OCI-M1 (cell line): ENCODE measurements at places on chromosomes 16 and 17.

DNA sequence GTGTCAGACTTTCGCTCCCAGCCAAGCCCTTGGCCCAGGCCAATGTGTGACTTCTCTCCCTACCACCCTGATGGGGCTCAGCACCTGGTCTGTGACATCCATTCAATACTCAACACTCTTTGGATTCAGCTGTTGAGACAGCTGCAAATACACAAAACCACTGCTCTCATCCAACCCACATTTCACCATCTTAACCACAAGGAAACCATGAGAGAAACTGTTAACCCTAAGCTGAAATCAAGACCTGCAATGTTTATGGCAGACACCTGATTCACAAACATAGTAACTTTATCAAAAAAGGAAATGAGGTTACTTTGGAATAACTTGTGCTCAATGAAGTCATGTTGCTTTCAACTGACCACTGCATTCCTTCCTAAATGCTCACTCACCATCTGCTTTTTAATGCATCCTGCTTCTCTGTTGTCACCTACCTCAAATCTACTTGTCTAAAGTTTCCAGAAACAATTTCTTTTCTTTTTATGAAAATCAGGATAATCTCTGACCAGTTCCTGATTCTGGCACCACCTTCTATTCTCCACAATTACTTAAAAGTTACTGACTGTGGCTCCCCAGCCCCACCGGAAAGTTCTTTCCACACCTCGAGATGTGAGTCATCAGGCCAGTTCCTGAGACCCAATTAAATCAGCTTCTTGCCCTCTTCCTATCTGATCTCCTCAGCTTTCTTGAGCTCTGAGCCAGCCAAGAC, 88.2 kb downstream of the NOG start:
- no peak for DNase-seq

DNA sequence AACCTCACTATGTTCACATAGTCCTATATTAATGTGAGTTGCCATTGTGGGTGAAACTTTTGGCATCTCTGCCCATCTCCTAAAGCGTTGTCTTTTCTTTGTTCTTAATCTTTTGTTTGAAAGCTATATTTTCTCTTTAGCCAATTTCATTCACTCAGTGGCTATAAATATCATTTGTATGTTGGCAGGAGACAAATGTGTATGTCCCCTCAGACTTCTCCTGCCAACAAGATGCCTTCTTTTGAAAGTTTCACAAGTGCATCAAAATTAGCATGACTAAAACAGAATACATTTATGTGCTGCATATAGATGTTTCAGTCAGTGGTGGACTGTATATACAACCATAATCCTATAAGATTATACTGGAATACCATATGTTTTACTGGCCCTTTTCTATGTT, 109.0 kb downstream of the CA10 start:
- DNase-seq = no peak

DNA sequence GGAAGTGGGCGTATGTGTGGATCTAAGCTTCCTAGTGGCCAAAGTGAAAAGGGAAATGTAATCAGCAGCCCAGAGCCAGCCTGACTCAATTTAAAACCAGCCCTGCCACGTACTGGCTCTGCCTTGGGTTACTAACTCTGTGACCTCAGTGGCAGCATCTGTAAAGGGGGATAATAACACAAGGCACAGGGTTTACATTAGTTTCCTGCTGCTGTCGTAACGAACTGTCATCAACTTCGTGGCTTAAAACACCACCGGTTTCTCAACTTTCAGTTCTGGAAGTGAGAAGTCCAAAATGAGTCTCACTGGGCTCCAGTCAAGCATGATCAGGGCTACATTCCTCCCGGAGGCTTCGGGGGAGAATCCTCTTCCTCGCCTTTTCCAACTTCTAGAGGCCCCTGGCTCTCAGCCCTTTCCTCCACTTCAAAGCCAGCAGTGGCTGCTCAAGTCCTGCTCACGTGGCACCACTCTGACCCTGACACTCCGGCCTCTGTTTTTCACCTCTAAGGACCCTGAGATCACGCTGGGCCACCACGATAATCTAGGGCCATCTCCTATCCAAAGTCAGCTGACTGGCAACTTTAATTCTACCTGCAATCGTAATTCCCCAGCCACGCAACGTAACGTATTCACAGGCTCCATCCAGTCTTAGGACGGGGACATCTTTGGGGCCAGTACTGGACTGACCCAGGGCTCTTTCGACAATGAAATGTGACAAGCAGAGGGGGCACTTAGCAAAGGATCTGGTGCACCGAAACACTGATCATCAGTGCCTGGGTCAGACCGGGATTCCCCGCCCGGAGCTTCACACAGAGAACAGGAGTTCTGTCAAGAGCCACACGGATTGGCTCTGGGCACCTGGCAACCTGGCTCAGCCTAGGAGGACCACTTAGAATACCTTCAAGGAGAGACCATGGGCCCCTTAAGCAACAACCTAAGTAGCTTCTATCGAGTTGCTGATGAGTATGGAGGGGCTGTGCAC, 14.5 kb downstream of the TMC6 start:
- DNase-seq = no peak

- no peak for DNase-seq
Measured at GRCh38 chr17:8227238-8227581, 16.8 kb upstream of the AURKB start.

DNA sequence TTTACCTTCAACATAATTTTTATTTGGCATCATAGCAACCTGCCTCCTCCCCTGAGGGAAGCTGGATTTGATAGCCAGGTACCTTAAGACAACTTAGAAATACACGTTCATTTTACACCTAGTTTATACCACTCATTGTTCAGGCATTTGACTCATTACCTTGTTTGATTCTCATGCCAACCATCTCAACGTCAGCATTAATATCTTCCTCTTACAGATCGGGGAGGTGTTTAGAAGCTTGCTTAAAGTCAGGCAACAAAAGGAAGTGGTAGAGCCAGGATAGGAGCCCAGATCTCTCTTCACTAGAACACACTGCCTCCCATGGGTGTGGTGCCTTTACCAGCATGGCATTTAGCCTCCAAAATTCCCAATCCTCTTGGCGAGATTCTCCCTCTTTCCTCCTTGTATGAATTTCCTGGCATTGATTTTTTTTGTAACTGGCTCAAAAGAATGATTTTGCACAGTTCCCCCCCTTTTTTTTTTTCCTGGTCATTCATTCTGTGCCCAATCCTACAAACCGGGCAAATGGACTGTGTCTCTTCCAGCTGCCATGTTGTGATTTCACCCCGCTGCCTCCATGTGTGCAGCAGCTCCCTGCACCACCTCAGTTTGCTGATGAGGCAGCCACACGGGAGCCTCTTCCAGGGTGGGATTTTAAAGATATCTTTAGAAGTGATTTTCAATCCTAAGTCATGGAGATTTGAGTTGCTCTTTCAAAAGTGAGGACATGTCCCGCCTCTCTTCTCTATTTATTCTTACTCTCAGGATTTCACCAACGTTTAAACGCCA, 383.6 kb downstream of the UTP18 start:
- DNase-seq = no peak

GRCh38 chr17:46028981-46029565, 30.0 kb downstream of the STH start:
- DNase-seq = no peak

- DNase-seq = no peak
Measured at GRCh38 chr17:9183306-9183705, 162.0 kb downstream of the NTN1 start.

DNA sequence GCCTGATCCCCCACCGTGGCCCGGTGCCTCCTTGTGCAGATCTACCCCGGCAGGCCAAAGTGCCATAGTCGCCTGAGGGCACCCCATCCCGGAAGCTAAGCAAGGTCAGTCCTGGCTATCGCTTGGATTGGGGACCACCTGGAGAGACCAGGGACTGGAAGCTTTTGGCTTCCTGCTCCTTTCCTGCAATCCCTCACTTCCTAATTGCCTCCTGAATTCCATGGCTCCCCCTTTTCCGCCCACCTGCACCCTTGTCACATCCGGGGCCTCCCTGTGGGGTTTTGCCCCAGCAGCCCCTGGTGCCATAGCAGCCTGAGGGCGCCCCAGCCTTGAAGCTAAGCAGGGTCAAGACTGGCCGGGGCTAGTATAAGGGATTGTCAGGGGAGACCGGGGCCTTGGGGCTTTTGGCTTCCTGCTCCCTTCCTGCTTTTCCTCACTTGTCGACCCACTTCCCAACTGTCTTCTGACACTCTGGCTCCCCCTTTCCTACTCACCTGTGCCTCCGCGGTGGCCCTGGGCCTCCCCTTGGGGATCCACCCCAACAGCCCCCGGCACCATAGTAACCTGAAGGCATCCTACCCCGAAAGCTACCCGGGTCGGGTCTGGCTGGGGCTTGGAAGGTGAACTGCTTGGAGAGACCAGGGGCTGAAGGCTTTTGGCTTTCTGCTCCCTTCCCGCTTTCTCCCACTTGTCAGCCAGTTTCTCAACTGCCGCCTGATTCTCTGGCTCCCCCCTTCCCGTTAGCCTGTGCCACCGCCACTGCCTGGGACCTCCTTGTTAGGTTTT, 2293.6 kb downstream of the TP53TG3F start:
- no peak for DNase-seq

GRCh38 chr16:84299734-84300440, 5.2 kb downstream of the WFDC1 start:
- DNase-seq = no peak

DNA sequence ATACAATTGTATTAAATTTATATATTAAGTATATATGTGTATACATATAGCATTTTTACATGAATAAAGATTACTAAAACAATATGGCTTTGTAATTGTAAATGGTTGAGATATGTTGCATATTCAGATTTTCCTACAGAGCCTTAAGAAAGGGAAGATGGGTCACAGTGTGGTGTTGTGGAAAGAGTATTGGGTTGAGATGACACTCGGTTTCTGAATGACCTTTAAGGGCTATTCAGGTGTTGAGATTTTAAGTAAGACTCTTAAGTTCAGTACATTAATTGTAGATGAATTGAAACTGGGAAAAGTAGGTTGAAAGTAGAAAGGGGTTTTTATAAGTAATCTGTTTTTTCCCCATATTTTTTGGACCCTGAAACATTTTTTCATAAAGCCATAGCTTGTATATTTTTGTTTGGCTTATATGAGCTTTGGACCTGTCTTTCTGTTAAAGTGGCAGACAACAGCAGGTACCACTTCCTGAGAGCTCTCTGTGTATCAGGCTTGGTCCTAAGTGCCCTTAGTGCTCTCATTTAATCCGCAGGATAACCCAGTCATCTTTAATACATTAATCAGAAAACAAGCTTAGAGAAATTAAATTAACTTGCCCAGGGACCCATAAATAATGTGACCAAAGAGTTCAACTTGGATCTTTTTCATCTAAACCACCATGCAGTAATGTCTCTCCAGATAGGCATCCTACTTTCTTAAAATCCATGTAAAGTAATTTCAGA, 48.5 kb upstream of the MRC2 start:
- DNase-seq = no peak

DNA sequence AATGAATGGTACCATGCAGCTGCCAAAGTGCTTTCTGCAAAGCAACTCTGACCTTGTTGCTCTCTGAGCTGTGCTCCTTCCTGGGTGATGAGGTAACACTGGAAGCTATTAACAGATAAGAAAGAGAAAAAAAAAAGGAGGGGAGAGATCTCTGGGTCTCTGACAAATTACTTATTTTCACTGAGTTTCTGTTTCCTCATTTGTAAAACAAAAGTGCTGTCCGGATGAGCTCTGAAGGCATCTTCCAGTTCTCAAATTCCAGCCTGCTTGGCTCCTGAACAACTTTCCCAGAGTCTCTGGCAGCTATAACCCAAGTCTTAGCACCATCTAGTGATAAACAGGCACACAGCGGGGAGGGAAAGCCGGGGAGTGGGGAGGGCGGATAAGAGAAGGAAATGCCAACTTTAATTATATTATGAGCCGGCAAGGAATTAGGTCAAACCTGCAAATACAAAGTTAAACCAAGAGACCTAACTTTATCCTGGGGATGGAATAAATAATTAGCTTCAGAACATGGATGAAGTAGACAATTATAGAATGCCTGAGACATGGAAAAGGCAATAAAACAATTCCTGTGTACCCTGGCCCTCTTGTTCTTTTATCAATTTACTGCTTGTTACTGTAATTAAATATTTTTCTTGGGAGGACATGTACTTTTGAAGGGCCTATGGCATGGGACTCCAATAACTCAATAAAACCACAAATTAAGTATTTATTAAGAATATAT, 61.3 kb upstream of the KIFC3 start:
- DNase-seq = peak; percentile 59

GRCh38 chr17:66465701-66466100, 163.3 kb downstream of the PRKCA start:
- no peak for DNase-seq

GRCh38 chr17:61221597-61222471, 177.8 kb upstream of the TBX2 start:
- DNase-seq = peak; percentile 45

DNA sequence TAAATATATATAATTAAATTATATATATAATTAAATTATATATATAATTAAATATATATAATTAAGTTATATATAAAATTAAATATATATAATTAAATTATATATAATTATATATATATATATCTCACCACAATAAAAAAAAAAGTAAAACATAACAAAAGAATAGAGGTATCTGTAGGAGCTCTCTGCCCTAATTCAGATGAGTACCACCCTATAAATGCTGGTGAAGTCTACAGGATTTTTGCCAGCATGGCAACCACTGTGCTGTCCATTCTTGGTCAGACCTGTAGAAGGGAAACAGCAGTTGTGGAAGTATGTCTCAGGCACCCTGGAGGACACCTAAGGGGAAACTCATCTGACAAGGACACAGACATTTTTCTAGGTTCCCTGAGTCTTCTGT, 259.7 kb downstream of the PRKCA start:
- no peak for DNase-seq

- DNase-seq = peak; percentile 57
Measured at GRCh38 chr16:77723108-77723514, 797 bp downstream of the NUDT7 start.

- DNase-seq = peak; percentile 98
Measured at GRCh38 chr17:4986951-4987766, at the start of gene CAMTA2. TSS of gene CAMTA2 (minus strand) at chr17:4987675. CDS start at chr17:4986222, 1,453 bp downstream.
